ENCODE measurements at places on chromosomes 5 and 9. TPM values are rescaled to one million over a fixed set of nuclear protein-coding genes. Genes with fewer than 3 reads are reported as not detected.

ADGRD2 gene
- not detected for polyA plus RNA-seq

DPH7 gene
- polyA plus RNA-seq = 14.1 TPM

PLCXD3 gene
- 0.12 TPM for polyA plus RNA-seq

GCNT1 gene
- polyA plus RNA-seq = 0.22 TPM

DNA sequence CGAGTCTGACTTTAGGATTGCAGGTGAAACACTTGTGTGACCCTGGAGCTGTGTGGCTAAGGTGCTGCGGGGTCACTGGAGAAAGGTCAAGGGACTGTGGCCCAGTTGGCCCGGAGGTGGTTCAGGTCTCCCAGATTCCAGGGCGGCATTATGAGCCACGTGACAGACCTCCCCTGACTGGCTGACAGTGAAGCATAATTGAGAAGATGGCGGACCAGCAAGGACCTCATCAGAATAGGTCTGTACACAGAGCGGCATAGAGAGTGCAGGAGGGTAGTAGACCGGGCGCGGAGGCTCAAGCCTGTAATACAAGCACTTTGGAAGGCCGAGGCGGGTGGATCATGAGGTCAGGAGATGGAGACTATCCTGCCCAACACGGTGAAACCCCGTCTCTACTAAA, 815 bp upstream of the ODF2 start:
- DNase-seq = peak; percentile 41

GRCh38 chr5:89270901-89271300, 387.9 kb upstream of the MEF2C start:
- no peak for DNase-seq

DNA sequence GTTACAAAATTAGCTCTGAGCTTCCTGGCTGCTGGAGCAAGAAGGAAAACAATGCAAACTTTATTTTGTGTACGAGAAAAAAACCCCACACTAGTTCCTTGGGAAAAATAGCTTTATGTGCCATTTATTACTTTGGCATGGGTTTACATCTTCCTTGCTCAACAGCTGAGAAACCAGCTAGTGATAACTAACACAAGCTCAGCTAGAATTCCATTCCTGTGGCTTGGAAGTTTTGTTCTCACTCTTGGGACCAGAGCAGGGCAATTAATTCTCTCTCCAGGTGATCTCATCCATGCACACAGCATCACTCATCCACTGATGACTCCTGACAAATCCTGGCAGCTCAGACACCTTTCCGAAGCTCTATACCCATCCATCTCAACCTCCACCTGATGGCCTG, 104.1 kb downstream of the CRB2 start:
- DNase-seq = no peak

DNA sequence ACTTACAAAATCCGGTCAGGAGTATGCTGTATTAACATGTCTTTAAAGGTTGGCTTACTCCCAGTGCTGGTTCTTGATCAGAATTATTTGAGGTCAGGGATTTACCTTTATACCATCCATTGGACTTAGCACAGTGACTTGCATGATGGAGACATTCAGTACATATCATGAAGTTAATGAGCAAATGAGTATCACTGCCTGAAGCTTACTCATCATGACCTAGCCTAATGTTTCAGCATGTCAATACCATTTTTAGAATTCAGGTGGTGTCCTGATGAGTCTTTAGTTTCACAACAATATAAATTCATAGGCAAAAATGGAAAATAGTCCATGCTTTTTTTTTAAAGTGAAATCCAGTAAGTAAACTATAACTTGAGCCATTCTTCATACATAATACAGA, 226.0 kb upstream of the C9orf72 start:
- DNase-seq = no peak

DNA sequence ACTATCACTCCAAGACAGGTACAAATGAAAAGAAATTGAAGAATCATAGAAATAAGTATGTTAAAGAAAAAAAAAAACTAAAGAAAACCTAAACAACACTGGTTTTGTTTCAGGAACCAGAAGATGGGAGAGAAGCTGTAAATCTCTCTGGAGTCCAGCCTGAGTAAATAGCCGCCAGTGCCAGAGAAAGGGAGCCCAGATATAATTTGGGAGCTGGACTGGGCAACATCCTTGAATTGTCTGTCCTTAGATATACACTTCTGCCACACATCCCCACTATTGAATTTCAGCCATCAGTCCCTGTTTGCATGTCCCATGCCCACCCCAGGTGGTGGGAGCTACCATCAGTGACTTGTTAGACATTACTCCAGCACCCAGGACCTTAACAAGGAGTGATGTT, 979.6 kb downstream of the DTWD2 start:
- no peak for DNase-seq
